ENCODE measurements at places on chromosomes 11 and 22. TPM values are rescaled to one million over a fixed set of nuclear protein-coding genes. Genes with fewer than 3 reads are reported as not detected.

CRYBB3 gene
- total RNA-seq, result not detected

OR52H1 gene
- total RNA-seq, result not detected

- DNase-seq, result no peak
Measured at GRCh38 chr22:31853736-31854495, 90.4 kb upstream of the YWHAH start.

DNA sequence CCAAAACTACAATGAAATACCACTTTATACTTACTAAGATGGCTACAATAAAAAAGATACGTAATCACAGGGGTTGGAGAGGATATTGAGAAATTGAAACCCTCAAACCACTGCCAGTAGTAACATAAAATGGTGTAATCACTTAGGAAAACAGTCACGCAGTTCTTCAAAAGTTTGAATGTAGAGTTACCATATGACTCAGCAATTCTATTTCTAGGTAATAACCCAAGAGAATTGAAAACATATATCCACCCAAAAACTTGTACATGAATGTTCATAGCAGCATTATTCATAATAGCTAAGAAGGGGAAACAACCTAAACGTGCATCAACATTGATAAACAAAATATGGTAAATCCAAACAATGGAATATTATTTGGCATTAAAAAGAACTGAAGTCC is 24.4 kb upstream of the PSMA1 start:
- DNase-seq, result no peak

- no peak for DNase-seq
Measured at GRCh38 chr11:91840640-91841240, 383.9 kb upstream of the FAT3 start.

- no peak for DNase-seq
Measured at GRCh38 chr11:118045191-118045590, 31.7 kb upstream of the TMPRSS4 start.

GRCh38 chr11:61683961-61684869 is 4.0 kb downstream of the DAGLA start:
- no peak for DNase-seq

GRCh38 chr11:109439684-109440083 is 17.7 kb downstream of the C11orf87 start:
- no peak for DNase-seq

DNA sequence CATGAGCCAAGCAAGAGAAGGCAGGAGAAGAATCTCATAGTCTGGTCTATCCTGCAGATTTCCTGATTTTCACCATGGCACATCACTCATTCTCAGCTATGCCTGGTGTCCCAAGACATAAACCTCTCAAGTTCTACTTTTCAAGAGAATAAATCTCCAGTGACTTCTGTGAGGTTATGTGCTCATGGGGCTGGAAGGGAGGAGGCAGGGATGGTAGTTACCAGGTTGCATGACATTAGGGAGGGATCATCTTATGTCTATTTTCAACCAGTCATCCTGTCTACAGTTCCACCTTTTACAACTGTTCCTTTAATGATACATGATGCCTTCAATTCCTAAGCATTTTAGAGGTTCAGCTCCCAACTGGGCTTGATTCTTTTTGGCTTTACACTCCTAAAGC is 297.7 kb downstream of the SOX6 start:
- DNase-seq, result no peak

MS4A8 gene
- total RNA-seq, result not detected

DNA sequence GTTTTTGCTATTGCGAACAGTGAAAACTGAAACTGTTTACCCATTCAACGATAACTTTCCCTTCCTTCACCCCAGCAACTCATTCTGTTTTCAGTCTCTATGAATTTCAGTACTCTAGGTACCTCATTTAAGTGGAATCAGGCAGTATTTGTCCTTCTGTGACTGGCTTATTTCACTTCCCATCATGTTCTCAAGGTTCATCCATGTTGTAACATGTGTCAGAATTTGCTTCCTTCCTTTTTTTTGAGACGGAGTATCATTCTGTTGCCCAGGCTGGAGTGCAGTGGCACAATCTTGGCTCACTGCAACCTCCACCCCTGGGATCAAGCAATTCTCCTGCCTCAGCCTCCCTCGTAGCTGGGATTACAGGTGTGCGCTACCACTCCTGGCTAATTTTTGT is 23.7 kb downstream of the HTR3B start:
- DNase-seq, result no peak

DNA sequence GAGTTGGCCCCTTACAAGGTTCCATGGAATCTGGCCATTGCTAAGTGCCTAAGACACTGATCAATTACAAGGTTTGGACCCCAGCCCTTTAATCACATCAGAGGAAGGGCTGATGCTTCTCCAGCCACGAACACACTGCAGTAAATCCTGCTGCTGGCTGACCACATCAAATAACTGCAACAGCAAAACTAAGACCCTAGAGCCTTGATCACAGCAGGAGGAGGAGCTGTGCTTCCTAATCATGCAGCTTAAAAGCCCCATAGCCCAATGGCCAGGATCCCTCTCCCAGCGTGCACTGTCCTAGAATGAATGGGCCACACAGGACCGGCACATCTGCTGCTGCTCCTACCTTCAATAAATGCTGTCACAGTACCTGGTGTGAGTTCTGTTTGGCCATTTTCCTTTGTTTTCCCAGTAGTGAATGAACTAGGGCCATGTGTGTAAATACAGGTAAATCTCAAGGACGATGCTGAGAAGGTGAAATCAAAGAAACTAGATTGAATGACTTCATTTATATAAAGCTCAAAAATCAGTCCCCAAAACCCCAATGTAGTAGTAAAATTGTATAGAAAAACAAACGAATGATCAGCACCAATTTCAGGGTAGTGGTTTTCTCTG is 12.7 kb downstream of the ZP1 start:
- DNase-seq, result no peak

LRRN4CL gene
- total RNA-seq, result 0.64 TPM

DNA sequence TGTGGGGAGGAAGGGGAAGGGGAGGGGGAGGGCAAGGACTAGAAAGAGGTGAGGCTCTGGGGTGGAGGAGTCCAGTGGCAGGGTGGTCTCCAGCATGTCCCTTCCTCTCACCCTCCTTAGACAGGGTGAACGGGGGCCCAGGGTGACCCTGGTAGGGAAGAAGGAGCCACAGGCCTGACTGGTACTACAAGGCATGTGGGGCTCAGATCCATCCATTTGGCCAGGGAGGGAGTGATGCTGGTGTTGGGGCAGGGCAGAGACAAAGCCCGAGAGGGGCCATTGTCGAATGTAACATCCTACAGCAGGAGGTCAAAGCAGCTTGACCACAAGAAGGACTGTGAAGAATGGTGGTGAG is 69.0 kb upstream of the SHISAL1 start:
- DNase-seq, result no peak

NEFH gene
- total RNA-seq, result not detected

CARD10 gene
- total RNA-seq, result 26.5 TPM

GGTLC3 gene
- not detected for total RNA-seq

DNA sequence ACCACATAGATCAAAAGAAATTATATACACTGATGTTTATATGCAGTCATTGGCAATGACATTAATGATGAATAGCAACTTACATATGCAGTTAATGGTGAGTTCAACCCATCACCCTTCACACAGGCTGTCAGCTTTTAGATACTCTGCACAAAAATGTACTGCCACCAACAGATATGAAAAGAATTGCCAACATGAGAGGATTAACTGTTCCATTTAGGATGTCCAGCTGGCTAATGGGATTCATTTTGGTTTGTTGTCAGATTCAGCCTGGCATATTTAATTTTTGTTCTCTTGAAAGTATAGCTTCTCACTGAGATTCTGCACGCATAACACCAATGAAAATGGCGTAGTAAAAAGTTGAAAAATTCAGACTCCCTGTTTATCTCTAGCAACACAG is 554.0 kb upstream of the ARHGAP42 start:
- DNase-seq, result no peak

- peak; percentile 79 for DNase-seq
Measured at GRCh38 chr11:129779342-129779741, 36.3 kb upstream of the TMEM45B start.

OR51E2 gene
- total RNA-seq, result not detected

GRAP2 gene
- not detected for total RNA-seq

GRCh38 chr22:27518531-27519340 is 282.8 kb downstream of the MN1 start:
- DNase-seq, result no peak

GRCh38 chr22:29873943-29874342 is 9.0 kb upstream of the MTMR3 start:
- no peak for DNase-seq

Data from Caco-2 (cell line).